Type B pancreatic cell (in vitro differentiated cells): ENCODE measurements at places on chromosomes 3 and 15.

- no peak for DNase-seq
These were observed 117.8 kb upstream of the IGF1R start for GRCh38 chr15:98530570-98530969.

DNA sequence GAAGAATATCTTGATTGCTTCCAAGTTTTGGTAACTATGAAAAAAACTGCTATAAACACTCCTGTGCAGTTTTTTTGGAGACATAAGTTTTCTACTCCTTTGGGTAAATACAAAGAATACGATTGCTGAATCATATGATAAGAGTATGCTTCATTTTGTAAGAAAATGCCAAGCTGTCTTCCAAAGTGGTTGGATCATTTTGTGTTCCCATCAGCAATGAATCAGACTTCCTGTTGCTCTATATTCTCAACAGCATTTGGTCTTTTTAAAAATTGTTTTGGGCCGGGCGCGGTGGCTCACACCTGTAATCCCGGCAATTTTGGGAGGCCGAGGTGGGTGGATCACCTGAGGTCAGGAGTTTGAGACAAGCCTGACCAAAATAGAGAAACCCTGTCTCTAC is 14.5 kb downstream of the BTD start:
- no peak for DNase-seq

DNA sequence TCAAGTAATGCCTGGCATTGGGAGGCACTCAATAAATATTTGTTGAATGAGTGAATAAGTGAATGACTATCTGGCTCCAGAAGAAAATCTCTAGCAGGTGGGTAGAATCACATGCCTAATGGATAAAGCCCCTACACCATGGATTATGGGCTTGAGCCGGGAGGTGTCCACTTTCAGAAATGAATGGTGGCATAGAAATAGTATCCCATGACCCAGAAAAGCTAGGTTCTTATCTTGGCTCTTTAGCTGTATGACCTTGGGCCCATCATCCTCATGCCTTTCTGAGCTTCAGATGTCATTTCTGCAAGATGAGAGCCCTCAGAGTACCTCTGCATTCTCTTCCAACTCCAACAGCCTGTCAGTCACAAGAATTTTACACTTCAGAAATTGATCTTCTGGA is 37.3 kb upstream of the TNIK start:
- DNase-seq = no peak

DNA sequence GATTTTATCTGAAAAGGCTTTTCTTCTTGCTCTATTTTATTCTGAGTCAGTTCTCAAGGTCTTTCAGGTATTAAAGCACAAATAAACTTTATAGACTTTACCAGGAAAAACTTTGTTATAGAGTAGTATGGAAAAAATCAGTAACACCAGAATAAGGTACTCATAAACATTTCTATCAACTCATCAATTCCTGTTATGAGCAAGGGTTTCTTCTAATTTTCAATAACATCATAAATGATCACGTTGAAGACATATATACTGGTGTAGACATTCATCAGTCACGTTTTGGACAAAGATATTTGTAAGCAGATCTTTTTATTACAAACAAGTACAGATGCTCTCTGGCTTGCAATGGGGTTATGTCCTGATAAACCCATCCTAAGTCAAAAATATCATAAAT is 9.6 kb upstream of the HDC start:
- DNase-seq = no peak

DNA sequence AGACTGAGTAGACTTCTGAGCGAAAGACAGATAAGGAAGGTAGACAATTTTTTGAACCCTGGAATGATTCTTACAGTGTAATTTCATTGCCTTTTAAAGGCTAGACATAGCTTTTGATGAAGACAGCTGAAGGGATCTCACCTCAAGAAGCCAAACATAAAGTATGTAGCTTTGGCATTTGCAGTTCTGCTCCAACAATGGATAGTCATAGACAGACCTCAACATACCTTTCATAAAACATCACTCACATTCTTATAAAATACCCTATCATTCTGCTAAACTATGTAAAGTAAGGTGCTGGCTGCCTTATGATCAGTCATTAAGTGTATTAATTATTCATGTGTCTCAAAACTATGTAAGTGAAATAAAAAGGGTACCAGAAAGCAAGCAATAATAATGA is 70.0 kb downstream of the UBE3A start:
- no peak for DNase-seq

DNA sequence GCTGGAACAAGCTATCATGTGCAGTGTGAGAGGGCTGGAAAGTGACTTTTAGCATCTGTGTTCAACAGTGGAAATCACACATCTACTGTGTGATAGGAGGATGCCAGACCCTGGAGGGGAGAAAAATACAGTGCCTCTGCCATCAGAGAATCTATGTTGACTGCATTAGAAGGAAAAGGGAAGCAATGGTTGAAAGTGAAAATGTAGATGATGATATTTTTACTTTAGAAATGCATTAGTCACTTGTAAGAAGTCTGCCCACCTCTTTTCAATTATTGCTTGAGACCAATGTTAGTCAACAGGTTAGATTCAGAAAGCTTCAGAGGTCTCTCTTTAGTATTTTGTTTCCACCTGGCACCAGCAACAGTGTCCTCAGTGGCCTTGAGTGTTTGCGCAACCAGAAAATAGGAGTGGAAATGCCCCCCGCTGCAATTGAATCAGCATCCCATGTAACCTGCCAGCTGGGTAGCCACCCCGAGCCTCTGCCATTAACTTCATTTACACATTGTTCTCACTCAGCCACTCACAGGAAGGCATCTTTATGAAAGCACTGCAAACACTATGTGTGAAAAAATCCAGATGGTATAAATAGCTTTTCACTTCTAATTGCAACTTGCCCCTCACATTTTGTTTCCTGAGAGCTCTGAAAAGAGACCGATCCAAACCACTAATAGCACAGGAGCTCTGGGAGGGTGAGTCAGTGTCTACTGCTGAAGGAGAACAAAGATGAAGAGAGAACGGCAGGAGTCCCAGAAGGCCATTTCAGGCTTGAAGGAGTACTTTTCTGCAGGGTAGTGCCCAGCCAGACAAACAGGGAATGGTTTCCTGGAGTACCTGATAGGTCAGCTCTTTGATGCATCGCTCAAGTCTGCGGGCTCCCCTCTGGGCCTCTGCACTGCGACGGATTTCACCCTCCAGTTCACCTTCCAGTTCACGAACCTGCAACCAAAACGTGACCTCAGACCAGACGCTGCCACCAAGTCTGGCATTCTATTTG is 92.1 kb downstream of the HHLA2 start:
- no peak for DNase-seq

GRCh38 chr3:167750272-167750971 is 14.9 kb downstream of the SERPINI1 start:
- no peak for DNase-seq

GRCh38 chr15:77603611-77604336 is 28.9 kb downstream of the LINGO1 start:
- DNase-seq = no peak

GRCh38 chr3:160343132-160343531 is 55.9 kb downstream of the IFT80 start:
- no peak for DNase-seq

GRCh38 chr15:47517737-47518136 is 199.6 kb upstream of the SEMA6D start:
- no peak for DNase-seq

DNA sequence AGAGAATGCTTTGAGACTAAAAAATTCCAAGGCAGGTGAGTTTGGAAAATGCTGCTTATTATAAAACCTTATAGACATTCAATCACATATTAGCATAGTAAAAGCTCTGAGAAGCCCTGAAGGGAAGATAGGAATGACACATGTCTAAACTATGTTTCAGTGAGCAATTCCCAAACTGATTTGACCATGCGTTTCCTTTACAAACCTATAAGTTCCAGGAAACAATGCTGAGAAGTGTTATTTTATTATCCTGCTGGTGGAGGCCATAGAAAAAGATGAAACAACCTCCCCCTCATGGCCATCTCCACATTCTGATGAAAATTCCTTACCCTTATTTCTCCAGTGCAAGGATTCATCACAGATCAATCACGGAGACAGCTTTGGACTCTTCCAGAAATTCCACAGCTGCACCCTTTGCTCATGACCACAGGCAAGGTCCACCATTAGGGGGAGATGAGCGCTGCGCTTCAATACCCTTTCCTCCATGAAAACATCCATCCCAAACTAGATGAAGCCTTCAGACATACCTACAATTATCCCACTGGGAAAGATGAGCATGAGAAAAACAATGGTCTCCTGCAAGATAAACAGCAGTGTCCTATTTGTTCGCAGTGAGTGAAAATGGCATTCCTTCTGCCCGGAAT is 372.1 kb downstream of the MAGI1 start:
- DNase-seq = no peak

DNA sequence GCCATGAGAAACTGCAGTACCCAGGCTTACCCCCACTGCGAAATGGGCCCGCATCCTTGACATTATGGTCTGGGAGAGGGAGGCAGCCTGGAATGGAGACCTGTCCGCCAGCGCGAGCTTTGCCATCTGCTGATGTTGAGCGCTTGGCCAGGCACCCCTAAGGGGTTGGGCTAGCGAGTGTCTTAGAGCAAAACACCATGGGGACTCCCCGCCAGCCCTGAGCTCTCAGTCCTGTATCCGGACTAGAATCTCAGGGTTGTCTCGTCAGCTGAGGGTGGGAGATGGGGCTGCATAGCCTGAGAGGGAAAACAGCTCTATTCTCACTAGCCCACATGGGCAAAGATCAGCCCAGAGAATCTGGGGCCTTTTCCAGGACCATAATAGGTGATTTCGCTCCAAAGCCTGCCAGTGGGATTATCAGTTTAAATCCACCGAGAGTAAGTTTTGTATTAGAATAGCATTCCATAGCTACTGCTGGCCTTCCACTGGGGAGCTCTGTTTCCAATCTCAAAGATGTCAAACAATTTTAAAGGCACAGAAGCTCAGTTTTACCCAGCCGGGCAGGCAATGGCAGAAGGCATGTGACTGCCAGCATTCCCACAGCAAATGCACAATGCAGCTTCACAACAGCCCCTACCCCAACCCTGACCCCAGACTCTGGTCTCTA is 167.5 kb upstream of the TPM1 start:
- no peak for DNase-seq

DNA sequence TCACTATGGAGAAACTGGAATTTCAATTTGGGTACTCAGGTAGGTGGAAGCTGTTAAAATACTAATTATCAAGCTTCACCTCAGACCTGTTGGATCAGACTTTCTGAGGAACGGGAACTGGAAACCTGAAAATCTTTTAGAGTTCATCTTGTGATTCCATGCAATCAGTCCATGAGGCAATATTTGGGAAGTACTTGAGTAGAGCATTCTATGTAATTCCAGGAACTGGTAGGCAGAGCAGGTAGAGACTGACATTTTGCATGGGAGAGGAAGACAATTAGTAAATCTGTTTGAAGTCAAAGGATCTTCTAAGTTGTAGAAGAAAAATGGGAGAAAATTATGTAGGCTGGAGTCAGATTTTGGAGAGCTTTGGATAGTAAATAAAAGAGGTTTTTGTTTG is 43.1 kb downstream of the FGF7 start:
- no peak for DNase-seq

DNA sequence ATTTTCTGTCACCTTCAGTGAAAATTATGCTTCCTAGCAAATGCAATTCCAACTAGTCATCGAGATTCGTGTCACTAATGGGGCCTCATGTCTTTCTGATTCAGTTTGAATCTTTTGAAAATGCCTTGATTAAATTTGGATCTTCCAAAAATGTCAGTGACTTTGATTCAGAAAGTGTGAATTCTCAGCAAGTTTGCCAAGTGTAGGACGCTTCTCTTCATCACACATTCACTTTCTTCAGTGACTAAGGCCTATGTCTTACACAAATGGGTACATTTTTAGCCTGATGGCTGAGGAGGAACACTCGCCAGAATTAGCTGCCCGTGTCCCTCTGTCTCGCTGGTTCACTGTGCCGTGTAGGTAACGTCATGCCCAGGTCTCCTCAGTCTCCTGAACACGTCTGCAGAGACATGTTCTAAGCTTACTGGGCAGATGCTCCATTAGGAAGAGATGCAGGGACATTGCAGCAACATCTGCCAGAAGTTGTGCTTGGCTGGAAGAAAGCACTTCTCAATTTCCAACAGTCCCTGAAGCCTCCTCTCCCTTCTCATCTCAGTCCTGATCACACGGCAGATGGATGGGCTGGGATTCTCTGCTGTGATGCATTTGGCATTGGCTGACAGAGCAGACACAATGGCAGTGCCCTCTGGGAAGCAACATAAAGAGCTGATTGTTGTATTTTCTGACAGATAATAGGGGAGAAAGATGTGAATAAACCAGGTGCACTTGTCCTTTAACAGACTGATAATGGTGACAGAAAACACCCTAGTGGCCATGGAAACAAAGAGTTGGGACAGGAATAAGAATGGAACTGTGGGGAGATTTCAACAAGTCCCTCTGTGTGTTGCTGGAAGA is 29.1 kb upstream of the LYZL4 start:
- DNase-seq = no peak

DNA sequence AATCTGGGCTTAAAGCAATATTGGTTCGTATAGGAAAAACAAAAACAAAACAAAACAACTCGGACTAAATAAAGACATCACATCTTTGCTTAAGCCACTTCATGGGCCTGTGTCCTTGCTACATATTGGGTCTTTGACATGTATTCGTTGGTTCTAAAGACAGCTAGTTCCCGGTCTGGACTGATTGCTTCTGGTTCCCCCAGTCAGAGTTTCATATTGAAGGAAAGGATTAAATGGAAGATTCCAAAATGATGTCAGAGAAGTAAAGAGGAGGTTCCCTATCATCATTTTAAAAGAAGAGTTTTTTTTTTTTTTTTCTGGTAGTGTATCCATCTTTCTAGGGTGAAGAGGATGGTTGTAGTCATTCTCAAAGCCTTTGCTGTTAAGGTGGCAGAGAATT is 2.3 kb downstream of the OXSR1 start:
- DNase-seq = no peak

GRCh38 chr3:111769110-111769991 is 89.7 kb upstream of the PHLDB2 start:
- DNase-seq = no peak

DNA sequence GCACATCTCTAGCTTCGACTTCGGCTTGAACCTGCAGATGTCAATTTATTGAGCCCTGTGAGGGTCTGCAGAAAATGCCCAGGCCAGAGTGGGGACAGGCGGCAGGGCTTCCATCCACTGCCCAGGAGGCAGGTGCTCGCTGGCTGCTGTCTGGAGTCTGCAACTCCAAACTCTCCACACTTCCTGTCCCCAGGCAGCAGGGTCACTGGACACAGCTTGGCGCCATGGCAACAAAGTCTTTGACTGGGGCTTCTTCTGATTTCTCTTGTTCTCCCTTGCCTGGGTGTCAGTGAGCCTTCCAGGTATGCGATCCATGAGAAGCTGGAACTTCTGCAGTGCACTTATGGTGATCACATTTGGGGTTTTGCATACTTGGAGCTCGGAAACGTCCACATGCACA is 33.5 kb downstream of the SV2B start:
- DNase-seq = no peak

- DNase-seq = no peak
These were observed 18.6 kb downstream of the WDR76 start for GRCh38 chr15:43845421-43845820.

DNA sequence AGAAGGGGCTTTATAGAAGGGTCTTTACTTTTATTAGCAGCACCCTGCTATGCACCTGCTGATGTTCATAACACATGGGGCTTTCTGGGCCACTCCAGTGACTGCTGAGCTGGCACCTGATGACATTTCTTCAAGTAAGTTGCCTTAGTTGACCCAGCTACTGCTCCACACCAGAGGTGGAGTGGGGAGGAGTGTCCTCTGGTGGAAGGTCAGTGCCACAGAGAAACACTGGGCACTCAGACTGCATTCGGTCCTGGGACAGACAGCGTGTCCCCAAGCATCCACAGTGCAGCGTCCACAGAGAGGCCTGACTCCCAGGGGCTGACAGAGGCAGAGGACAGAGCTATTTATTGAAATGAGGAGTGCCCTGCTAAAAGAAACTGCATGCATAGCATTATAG is 74.9 kb upstream of the NSMCE3 start:
- no peak for DNase-seq
